ENCODE measurements at places on chromosomes 11 and 22.

- DNase-seq = peak; percentile 33
Measured at GRCh38 chr11:60343094-60343704, 16.1 kb downstream of the MS4A6E start.

DNA sequence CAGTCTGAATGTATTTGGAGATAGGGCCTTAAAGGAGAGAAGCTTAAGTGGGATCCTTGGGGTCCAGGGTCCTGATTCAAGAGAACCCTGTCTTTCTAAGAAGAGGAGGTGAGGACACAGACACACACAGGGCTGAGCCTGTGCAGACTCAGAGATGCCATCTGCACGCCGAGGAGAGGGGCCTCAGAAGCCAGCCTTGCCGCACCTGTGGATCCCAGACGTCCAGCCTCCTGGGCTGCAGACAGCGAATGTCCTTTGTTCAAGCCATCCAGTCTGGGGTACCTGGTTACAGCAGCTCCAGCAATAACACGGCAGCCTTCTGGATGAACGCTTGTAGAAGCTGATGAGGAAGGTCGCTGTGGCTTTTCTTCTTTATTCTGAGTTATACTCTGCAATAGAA lies 1086.1 kb downstream of the BRD1 start:
- DNase-seq = peak; percentile 0

GRCh38 chr11:31783252-31783651 lies 27.9 kb downstream of the PAX6 start:
- DNase-seq = no peak

DNA sequence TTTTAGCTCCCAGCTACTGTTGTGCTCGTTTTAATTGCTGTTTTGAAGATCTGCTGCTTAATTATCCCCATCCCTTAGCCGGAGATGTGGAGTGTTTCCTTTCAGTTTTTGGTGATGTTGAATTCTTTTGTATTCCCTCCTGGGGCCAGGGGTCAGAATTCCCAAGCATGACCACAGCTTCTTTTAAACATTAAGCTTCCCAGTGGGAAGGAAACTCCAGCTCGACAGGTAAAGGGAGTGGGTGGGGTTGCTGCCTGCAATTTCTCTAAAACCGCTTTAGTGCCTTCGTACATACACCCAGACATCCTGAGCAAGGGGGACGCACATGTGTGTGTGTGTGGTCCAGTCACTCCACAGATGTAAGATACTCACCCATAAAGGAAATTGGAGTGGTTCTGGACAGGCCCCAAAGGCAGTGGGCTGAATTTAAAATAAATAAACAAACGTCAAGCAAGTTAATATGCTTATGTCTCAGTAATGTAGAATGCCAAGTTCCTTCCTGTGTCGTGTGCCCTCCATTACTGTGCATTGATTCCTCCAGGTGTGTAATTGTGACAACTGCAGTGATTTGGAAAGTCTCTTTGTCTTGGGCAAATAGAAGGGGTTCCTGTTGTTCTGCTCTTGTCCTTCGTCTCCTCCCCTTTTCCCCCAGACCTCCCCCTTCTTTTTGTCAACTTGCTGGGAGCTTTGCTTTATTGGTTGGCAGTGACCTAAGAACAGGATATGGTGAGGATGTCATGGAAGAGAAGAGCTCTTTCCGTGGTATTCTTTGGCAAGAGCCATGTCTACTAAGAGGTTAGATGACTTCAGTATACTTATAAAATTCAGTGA lies 19.2 kb upstream of the ADSL start:
- DNase-seq = peak; percentile 65

DNA sequence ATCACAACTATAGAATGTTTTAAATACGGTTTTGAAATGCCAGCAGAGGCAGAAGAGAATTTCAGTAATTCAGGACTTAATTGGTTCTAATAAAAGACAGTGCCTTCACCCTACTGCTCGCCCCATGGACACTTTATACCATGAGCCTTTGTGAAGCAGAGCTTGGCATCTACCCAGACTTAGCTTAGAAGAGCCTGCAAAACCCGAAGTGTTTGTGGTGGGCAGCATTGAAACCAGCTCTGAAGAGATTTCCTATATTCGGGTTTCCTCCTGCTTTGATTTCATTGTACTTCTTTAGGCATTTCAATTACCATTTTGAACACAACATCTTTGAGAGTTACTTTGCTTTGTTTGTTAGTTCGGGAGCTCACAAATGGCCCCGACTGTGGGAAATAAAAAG lies 185.1 kb upstream of the MTNR1B start:
- DNase-seq = no peak

DNA sequence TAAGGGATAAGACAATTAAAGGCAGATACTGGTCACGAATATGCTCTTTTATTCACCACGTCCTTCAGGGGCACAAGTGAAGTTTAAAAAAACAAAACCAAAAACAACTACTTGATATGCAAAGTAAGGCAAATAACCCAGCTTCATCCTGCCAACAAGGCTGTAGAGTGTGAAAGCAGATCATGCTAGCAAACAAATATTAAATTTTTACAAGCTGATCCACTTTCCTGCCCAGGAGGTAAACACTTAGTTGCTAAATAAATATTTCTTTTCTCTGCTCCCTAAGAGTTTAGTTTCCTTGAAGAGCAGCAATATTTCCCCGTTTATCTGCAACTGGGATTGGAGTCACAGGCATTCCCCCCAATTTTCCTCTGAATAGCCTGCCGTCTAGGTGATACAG lies 300.2 kb downstream of the LARGE1 start:
- no peak for DNase-seq

DNA sequence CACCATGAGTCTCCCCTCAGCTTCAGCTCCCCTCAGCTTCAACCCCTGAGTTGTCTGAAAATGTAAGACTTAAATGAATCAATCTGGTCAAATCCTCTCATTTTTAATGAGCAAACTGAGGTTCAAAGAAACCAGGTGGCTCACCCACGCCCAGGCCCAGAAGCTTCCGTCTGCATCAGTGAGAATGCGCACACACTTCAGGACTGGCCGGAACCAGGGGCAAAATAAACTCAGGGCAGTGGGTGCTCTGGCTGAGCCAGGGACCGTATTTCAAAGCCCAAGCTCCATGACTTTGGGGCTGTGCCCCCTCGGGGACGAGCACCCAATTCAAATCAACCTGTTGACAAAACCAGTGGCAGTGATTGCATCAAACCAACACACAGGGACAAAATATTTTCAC lies 3.1 kb downstream of the SULT4A1 start:
- no peak for DNase-seq

- no peak for DNase-seq
Measured at GRCh38 chr11:14334893-14335292, 24.1 kb downstream of the RRAS2 start.

GRCh38 chr22:27181537-27181936 lies 524.1 kb downstream of the MIAT start:
- no peak for DNase-seq

DNA sequence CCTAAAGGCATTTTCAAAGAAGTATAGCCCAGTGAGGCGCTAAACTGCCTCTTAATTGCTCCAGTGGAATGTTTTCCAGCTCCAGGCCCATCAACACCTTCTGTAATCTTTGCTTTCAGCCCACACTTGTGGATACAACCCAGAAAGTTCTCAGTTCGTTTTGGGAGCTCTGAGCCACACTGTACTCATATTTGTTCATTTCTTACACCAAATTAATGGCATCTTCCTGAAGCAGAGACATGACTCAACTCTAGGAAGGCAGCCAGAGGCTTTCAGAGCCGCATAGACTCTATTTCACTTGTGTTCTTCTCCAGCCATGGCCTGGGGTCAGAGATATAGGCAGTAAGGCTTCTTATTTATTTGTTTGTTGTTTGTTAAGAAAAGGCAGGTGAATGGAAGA lies 175.5 kb upstream of the NCAM1 start:
- no peak for DNase-seq

DNA sequence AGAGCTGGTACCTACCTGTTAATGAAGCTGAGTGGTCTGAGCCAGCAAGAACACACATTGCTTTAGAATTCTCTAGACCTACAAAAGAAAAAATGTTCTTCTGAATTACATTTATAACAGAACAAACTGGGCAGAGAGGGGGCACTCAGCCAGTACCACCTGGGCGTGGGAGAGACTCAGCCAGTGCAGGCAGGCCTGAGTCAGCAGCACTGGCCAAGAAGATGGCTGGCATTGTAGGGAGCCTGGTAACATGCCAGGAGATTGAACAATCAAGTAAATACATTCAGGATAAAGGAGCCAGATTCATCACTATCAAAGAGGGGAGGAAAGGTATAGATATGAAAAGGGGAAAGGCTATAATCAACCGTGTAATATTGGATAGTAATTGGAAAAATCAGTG lies 19.9 kb downstream of the SERGEF start:
- DNase-seq = no peak

DNA sequence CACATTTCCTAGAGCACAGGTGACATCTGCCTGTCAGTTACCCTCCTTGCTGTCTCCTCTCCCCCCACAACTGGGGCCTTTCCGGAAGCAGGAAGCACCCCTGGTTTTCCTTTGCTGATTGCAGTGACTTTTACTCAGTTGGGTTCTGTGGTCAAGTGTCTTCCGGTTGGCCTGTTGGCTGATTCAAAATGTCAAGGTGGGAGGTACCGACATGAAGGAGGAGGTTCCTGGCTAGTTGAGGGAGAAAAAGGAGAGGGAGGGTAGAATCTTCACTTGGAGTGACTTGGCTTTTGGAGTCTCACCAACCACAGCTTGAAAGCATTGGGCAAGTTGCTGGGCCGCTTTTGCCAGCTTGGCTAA lies 9.3 kb upstream of the ADAMTS15 start:
- DNase-seq = no peak

DNA sequence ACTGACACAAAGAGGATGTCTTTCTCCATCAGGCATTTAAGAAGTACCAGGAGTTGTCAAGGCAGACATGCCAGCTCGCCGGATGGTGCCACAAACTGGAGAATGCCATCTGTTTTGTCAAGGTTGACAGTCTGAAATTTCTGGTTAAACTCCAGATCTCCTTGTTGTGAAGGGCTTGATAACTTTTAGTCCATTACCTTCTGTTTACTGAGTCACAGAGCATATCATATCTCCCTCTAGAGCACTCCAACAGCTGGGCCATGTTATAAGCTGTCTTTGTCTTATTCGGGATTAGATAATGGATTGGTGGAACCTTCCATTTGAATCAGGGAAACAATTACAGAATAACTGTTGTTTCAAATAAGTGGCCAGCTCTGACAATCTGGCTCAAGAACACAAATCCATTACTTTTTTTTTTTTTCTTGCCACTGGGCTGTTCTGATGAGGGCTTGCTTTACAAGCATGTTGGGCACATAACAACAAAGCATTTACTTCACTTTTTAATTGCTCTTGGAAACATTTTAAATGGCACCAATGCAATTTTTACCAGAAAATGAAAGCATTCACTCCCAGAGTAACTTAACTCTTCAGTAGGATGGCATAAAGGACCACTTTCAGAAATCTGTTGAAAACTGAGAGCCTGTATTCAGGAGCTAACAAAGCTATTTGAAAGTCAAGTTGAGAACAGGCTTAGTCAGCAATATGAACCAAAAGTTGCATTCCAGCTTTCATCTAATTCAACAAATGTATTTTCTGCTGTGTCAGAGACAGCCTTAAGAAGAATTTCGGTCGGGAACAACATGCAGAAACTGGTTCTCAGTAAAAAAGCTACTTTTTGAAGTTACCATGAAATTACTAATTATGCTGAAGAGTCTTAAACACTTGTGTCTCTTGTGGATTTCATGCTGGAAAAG lies 227.6 kb upstream of the PITPNB start:
- no peak for DNase-seq

DNA sequence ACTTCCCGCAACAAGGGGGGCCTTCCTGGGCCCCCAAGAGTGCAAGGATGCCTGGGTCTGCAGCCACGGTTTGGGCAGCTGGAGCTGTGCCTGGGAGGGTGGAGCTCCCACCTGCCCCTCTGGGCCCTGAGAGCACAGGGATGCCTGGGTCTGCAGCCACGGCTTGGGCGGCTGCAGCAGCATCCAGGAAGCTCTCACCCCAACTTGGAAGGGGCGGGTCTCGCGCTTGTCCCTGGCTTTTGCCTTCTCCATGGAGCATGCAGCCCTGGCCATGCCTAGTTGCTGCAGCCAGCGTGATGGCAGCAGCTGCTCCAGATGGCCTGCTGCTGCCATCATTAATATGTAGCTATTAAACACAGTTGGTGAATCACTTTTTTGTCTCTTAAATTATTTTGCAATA lies 35.4 kb downstream of the NAGA start:
- DNase-seq = no peak

DNA sequence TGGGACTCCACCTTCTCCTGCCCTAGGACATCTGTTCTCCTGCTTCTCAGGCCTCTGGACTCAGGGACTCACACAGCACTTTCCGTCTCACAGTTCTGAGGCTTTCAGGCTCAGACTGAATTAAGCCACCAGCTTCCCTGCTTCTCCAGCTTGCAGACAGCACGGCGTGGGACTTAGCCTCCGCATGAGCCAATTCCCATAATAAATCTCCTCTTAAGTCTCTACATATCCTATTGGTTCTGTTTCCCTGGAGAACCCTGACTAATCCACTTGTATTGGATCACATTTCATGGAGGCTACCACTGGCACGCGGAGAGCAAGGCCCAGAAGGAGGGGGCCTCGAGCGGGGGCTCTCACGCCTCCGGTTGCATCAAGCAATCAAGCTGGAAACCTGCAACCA lies 1313.6 kb downstream of the TBC1D22A start:
- DNase-seq = no peak

DNA sequence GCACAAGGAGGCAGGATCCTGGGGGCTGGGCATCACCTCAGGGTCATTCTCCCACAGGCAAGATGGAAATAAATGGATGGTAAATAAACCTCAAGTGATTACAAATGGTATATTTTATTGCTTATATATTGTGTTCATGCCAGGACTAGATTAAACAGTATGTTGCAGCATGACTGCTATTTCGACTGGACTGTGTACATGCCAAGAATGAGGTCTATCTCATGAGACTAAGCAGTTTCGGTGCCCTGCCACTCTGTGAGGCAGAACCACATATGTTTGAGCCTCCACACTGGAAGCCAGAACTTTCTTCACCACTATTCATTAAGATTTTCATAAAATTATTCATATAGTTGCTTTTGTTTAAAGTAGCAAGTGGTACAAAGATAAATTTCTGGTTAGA lies 140.2 kb downstream of the DDX10 start:
- DNase-seq = no peak

DNA sequence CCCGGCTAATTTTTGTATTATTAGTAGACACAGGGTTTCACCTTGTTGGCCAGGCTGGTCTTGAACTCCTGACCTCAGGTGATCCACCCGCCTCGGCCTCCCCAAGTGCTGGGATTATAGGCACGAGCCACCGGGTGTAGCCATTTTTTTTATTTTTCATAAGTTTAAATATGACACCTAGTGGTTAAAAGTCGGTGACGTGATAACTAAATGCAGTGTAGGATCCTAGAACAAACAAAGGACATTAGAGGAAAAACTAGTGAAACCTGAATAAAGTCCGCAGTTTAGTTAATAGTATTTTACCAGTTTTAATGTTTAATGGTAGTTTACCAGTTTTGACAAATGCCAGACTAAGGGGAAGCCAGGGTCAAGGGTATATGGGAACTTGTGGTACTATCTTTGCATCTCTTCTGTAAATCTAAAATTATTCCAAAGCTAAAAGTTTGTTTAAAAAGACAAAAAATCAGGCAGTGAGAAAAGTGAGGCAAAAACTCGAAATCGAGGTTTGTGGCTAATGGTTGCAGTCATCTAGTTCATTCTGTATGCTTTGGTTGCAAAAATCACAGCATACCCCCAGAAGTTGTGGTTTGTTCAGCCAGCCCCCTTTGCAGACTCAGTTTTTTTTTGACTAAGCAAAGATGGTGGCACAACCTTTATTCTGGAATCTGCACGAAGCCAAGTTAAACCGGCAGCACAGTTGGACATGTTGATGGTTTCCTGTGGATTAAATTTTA lies 29.6 kb downstream of the TOM1 start:
- DNase-seq = no peak

Data from CD4-positive, alpha-beta T cell treated with Interleukin-4 for 1 hour (primary cell).